Right kidney (tissue), 9 donors: ENCODE measurements at places on chromosomes 3 and 15.

GRCh38 chr3:125116311-125117080, 60.7 kb upstream of the HEG1 start:
- DNase-seq = peak; percentile 47

DNA sequence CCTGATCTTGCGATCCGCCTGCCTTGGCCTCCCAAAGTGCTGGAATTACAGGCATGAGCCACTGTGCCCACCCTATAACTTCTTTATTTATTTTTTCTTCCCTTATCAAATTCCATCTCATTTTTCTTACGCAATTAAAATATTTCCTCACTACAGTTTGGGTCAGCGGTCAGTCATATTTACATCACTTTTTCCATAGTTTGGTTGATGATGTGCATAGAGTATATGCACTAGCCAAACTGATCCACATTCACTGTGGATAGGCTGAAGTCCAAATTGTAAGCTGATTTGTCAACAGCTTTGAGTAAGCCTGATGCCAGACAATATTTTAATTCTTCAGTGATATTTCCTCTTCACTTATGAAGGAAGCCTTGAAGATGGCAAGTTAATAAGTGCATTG, 256.3 kb downstream of the TIGIT start:
- no peak for DNase-seq

DNA sequence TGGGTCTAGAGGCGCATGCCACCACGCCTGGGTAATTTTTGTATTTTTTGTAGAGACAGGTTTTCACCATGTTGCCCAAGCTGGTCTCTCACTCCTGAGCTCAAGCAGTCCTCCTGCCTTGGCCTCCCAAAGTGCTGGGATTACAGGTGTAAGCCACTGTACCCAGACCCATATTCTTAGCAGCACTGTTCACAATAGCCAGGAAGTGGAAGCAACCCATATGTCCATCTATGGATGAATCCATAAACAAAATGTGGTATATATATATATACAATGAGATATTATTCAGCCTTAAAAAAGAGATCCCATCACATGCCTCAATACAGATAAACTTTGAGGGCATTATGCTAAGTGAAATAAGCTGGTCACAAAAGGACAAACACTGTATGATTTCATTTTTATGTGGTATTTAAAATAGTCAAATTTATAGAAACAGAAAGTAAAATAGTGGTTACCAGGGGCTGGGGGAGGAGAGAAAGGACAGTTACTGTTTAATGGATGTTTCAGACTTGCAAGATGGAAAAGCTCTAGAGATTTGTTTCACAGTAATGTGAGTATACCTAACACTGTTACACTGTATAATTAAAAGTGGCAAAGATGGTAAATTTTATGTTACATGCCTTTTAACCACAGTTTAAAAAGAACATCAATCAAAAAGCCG, 35.7 kb upstream of the GRAMD1C start:
- no peak for DNase-seq

GRCh38 chr3:112813723-112814171, 32.9 kb downstream of the CD200R1L start:
- no peak for DNase-seq

DNA sequence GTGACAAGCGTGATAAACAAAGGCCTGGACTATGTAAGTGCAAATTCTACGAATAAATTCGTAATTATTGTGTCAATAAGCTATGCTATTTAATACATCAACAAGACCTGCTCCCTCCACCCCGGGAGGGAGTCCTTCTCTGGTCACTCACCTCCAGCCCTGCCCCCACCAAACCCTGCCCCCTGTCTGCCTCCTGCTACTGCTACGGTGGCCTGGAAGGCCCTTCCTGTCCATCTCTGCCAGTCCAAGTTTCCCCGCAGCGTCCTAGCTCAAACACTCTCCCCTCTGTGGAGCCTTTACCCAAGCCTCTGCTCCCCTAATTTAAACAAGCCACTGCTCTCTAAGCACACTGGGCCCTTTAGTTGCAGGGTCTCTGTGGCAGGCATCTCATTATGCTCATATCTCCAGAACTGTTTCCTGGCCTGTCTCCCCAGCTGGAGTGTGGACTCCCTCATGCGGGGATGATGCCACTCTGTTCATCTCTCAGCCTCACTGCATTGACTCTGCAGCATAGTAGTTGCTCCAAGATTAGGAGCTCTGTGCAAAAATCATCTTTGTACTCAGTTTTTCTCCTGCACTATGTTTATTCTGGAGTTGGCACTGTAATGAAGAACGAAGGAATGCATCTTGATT, 241.2 kb downstream of the NTRK3 start:
- DNase-seq = no peak

GRCh38 chr3:4634894-4635293, 141.7 kb downstream of the ITPR1 start:
- no peak for DNase-seq

GRCh38 chr3:189967254-189967865, 153.3 kb downstream of the P3H2 start:
- DNase-seq = no peak

DNA sequence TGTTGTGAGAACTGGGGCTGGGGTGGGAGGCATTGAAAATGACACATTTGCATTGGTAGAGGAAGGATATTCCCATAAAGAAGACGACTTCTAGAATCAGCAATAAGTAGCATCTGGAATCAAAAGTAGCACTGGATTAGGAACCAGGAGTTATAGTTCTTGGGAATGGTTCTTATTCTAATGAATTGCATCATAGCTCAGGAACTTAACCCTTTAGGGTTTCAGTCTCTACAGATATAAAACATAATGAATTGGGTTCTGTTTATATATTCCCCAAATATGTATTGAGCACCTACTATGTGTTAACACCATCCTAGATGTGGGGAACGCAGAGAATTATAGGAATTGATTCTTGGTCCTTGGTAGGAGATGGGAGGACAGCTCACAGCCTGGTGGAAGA, 16.3 kb upstream of the SNRK start:
- no peak for DNase-seq

GRCh38 chr3:138824114-138824506, 10.6 kb downstream of the PIK3CB start:
- DNase-seq = peak; percentile 28

- no peak for DNase-seq
Measured at GRCh38 chr15:85479071-85479647, 98.8 kb downstream of the AKAP13 start.

GRCh38 chr3:186143250-186143649, 34.4 kb upstream of the ETV5 start:
- no peak for DNase-seq

DNA sequence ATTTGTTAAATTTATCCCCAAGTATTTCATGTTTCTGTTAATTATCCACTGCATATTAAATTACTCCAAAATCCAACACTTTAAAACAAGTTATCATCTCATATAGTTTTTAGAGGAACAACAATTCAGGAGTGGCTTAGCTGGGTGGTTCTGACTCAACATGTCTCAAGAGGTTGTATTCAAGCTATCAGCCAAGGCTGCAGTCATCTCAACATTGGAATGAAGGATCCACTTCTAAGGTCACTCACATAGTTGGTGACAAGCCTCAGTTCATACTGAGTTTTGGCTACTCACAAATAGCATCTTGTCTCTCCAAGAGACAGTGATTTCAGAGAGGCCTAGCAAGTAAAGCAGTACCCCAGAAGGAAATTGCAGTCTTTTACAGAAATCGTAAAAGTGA, 134.7 kb downstream of the NR2E3 start:
- no peak for DNase-seq

- no peak for DNase-seq
Measured at GRCh38 chr3:36394176-36394575, 13.9 kb downstream of the STAC start.
